ENCODE measurements at places on chromosomes 1 and 21. TPM values are rescaled to one million over a fixed set of nuclear protein-coding genes. Genes with fewer than 3 reads are reported as not detected.

Gene TSPAN2
- 3.2 TPM for polyA plus RNA-seq

Gene USH2A
- 0.14 TPM for polyA plus RNA-seq

Gene BSND
- 0.11 TPM for polyA plus RNA-seq

Gene CFHR5
- not detected for polyA plus RNA-seq

Gene PPM1J
- polyA plus RNA-seq, result 8.4 TPM

Gene NGF
- polyA plus RNA-seq, result 1.1 TPM

Gene SEC22B
- 22.4 TPM for polyA plus RNA-seq

Gene CFAP126
- 1.0 TPM for polyA plus RNA-seq

Gene SLC16A4
- polyA plus RNA-seq, result 2.8 TPM

DNA sequence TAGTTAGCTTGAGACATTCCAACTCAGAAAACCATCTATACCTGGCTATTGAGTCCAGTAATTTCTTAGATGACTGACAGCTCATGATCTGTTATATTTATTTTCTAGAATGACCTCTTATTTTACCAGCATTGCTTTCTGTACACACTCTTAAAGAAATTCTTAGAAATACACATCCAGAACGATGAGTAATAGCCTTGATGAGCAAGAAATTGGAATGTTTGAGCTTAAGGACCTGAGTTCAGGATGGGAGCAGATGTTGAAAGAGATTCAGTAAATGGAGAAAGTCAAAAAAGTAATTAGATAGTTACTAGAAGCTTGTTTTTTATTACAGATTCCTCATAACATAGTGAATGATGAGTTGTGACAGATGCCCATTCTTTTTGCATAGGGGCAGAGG is 11.7 kb downstream of the PYHIN1 start:
- no peaks in the 10 kb centered on the region for H3K36me3 ChIP-seq
- H3K27me3 ChIP-seq, result no peaks in the 10 kb centered on the region
- DNase-seq, result no peak
- no peak overlapping the region for H3K27ac ChIP-seq
- H3K4me3 ChIP-seq, result no peak overlapping the region

DNA sequence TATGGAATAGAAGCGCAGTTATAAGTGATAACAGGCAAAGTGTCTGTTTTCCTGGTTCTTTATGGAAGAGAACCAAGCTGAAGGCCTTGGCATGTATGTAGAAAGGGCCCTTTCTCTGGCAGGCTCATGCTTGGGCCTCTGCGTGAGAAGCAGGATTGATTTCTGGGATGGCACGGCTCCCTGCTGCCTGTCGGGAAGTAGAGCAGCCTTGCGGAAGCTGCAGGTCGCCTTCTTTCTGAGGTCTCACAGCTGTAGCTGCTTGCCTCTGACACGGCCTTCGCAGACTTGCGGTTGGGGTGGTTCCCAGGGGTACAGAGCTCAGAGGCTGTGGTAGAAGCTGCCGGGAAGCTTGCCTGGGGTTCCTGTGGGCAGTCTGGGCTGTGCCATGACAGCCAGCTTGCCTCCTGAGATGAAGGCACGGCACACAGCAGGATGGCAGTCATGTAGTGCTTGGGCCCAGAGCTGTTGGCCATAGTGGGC is 39.4 kb downstream of the TRAPPC10 start:
- DNase-seq, result no peak
- H3K4me1 ChIP-seq, result no peaks in the 10 kb centered on the region
- H3K27me3 ChIP-seq, result no peaks in the 10 kb centered on the region
- H3K36me3 ChIP-seq, result peaks cover 60% of the 10 kb centered on the region
- H3K4me3 ChIP-seq, result no peak overlapping the region
- no peak overlapping the region for H3K27ac ChIP-seq

GRCh38 chr1:240258910-240259309 is 167.2 kb downstream of the FMN2 start:
- DNase-seq, result no peak
- no peak overlapping the region for H3K4me3 ChIP-seq
- no peaks in the 10 kb centered on the region for H3K4me1 ChIP-seq
- H3K27me3 ChIP-seq, result no peaks in the 10 kb centered on the region
- H3K36me3 ChIP-seq, result no peaks in the 10 kb centered on the region
- no peak overlapping the region for H3K27ac ChIP-seq

- H3K27ac ChIP-seq, result peak overlapping the region; percentile 18
- no peak overlapping the region for H3K4me3 ChIP-seq
- H3K4me1 ChIP-seq, result peaks cover 4% of the 10 kb centered on the region
- no peak for DNase-seq
- H3K27me3 ChIP-seq, result peaks cover 34% of the 10 kb centered on the region
Observed at GRCh38 chr1:223706077-223706973, 6.0 kb upstream of the CAPN2 start.

DNA sequence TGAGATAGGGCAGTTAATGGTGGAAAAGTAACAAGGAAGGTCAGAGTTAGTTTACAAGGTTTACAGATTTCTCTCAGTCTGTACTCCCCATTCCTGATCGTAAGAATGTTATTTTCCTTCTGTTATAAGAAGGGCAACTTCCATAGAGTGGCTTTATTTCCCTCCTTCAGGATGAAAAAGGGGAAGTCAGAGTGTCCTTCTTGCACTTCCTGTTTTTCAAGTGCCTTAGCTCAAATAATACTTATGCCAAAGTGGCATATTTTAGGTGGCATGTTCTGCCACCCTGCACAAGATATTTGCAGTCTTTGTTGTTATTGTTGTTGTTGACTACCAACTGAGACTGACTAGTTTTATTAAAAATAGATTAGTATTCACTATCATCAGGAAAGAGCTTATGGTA is 730.7 kb upstream of the ADGRL4 start:
- H3K4me1 ChIP-seq, result no peaks in the 10 kb centered on the region
- H3K27me3 ChIP-seq, result no peaks in the 10 kb centered on the region
- no peak overlapping the region for H3K4me3 ChIP-seq
- H3K27ac ChIP-seq, result no peak overlapping the region

- H3K27me3 ChIP-seq, result no peaks in the 10 kb centered on the region
- H3K4me1 ChIP-seq, result no peaks in the 10 kb centered on the region
- H3K36me3 ChIP-seq, result no peaks in the 10 kb centered on the region
- no peak overlapping the region for H3K4me3 ChIP-seq
- H3K27ac ChIP-seq, result no peak overlapping the region
Observed at GRCh38 chr1:237998581-237998980, 107.9 kb upstream of the ZP4 start.

DNA sequence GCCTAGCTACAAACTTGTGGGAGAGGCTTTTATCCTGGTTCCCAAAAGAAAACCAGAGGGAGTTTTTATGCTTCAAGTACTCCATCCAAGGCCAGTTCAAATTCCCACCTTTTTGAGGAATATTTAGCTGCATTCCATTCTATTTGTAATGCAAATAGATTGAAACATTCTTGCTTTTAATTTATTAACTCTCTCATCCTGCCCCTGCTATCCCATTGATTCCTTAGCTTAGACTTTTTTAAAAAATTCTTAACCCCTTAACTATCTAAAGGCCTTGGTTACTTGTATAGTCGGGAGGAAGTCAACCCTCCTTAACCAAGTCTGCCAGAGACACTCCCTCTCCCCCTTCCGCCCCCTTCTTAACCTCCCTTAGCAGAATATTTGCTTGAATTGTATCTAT is 2.5 kb upstream of the MOV10 start:
- no peak overlapping the region for H3K27ac ChIP-seq
- peaks cover 18% of the 10 kb centered on the region for H3K4me1 ChIP-seq
- no peaks in the 10 kb centered on the region for H3K27me3 ChIP-seq
- DNase-seq, result no peak

DNA sequence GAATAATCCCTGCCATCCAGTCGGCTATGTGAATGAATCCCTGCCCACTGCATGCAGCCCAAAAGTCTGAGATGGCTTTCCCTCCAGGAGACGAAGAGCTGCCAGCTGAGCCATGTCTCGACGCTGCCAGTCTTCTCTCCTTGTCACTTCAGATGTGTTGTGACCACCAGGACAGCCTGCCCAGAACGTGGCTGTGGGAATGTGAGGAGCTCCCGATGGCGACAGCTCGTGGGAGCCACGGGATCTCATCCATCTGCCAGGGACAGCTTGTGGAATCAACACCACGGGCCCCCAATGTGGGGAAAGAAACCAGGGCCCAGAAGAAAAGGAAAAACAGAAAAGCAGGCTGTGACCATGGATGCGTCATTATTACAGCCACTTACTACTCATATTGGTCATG is 67.2 kb downstream of the NFASC start:
- no peaks in the 10 kb centered on the region for H3K36me3 ChIP-seq
- no peak overlapping the region for H3K27ac ChIP-seq
- H3K4me3 ChIP-seq, result no peak overlapping the region
- no peaks in the 10 kb centered on the region for H3K4me1 ChIP-seq

GRCh38 chr21:46056450-46056903 is 41.4 kb upstream of the COL6A2 start:
- peaks cover 29% of the 10 kb centered on the region for H3K27me3 ChIP-seq
- H3K4me3 ChIP-seq, result no peak overlapping the region
- H3K4me1 ChIP-seq, result peaks cover 37% of the 10 kb centered on the region
- DNase-seq, result no peak
- no peak overlapping the region for H3K27ac ChIP-seq
- H3K36me3 ChIP-seq, result no peaks in the 10 kb centered on the region

DNA sequence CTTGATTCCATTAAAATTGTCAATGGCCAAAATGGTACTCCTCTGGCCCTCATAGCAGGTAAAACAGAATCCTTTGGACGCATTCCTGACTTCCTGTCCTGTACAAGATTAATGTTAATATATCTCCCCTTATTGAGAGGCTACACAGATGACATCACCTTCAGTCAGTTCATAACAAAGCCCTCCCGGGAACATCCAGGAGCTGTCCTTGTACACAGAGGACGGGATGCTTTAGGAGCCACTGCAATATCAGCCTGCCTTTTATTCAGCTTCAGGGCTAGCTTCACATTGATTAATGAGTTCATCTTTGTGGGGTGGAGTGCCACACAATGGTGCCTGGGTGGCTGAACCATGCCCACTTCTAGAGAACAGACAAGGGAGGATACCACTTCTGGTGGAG is 235.1 kb downstream of the NRIP1 start:
- no peak overlapping the region for H3K4me3 ChIP-seq
- H3K27ac ChIP-seq, result no peak overlapping the region
- no peaks in the 10 kb centered on the region for H3K27me3 ChIP-seq
- DNase-seq, result no peak
- H3K36me3 ChIP-seq, result no peaks in the 10 kb centered on the region

- no peaks in the 10 kb centered on the region for H3K27me3 ChIP-seq
- no peak for DNase-seq
- H3K4me3 ChIP-seq, result peak overlapping the region; percentile 89
- no peaks in the 10 kb centered on the region for H3K36me3 ChIP-seq
- peaks cover 6% of the 10 kb centered on the region for H3K4me1 ChIP-seq
- H3K27ac ChIP-seq, result peak overlapping the region; percentile 81
Observed at GRCh38 chr1:93845538-93846205, 33.3 kb downstream of the DNTTIP2 start.

GRCh38 chr1:116654351-116654750 is 13.2 kb downstream of the IGSF3 start:
- no peak overlapping the region for H3K27ac ChIP-seq
- H3K27me3 ChIP-seq, result peaks cover 4% of the 10 kb centered on the region
- no peaks in the 10 kb centered on the region for H3K4me1 ChIP-seq
- no peak overlapping the region for H3K4me3 ChIP-seq

GRCh38 chr1:221897321-221897721 is 155.4 kb upstream of the DUSP10 start:
- H3K36me3 ChIP-seq, result no peaks in the 10 kb centered on the region
- DNase-seq, result no peak
- no peak overlapping the region for H3K27ac ChIP-seq
- H3K27me3 ChIP-seq, result no peaks in the 10 kb centered on the region

- no peaks in the 10 kb centered on the region for H3K27me3 ChIP-seq
- DNase-seq, result no peak
- H3K36me3 ChIP-seq, result no peaks in the 10 kb centered on the region
- no peak overlapping the region for H3K4me3 ChIP-seq
- H3K4me1 ChIP-seq, result no peaks in the 10 kb centered on the region
- no peak overlapping the region for H3K27ac ChIP-seq
Observed at GRCh38 chr1:176774224-176774623, 311.2 kb downstream of the PAPPA2 start.

DNA sequence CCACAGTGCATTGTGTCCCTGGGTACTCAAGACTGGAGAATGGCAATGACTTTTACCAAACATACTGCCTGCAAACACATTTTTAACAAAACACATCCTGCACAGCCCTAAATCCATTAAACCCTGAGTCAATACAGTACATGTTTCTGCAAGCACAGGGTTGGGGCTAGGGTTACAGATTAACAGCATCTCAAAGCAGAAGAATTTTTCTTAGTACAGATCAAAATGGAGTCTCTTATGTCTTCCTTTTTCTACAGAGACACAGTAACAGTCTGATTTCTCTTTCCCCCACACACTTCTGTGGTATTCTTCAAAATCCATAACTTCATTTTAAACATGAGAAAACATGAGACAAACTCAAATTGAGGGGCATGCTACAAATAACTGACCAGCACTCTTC is 13.9 kb downstream of the BMP8A start:
- DNase-seq, result no peak
- peaks cover 16% of the 10 kb centered on the region for H3K27me3 ChIP-seq
- no peaks in the 10 kb centered on the region for H3K4me1 ChIP-seq
- no peaks in the 10 kb centered on the region for H3K36me3 ChIP-seq

- DNase-seq, result no peak
- no peak overlapping the region for H3K4me3 ChIP-seq
- H3K4me1 ChIP-seq, result no peaks in the 10 kb centered on the region
- H3K27ac ChIP-seq, result no peak overlapping the region
- H3K27me3 ChIP-seq, result no peaks in the 10 kb centered on the region
Observed at GRCh38 chr1:34292472-34292871, 115.8 kb downstream of the C1orf94 start.

DNA sequence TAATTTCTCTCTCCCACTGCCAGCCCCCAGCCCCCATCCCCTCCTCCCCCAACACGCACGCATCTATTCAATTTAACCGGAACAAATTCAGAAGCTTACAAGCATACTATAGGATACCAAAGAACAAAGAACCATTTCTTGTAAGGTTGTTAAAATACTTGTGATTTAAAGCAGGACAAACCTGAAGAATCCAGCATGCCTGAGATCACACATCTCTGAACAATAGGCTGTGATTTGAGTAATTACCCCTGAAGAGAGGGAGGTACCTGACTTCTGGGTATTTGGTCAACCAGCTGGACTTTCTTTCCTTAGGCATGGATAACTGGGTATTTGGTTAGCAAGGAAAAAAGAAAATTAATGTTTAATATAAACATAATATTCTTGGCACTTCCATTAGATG is 105.1 kb downstream of the NMNAT2 start:
- no peak overlapping the region for H3K4me3 ChIP-seq
- H3K27ac ChIP-seq, result no peak overlapping the region
- H3K36me3 ChIP-seq, result no peaks in the 10 kb centered on the region
- H3K27me3 ChIP-seq, result no peaks in the 10 kb centered on the region

DNA sequence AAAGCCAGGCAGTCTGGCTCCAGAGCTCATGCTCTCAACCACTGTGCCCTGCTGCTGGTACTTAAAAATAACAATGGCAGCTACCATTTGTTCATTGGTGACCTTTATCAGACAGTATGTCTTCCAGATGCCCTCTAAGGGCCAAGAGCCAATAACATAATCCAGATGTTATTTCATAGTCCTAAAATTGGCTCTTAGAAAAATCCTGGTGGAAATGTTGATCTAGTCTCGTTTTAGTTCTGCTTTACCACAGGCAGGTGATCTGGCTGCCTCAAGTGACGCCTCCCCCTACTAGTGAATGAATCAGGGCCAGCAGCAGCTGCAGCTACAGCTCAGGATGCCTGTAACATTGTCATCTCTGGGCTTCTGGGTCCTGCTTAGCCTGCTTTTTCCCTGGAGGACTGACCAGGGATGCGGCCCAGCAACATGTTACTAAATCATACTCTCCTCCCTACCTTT is 12.6 kb upstream of the HMGN2 start:
- no peaks in the 10 kb centered on the region for H3K4me1 ChIP-seq
- no peak overlapping the region for H3K27ac ChIP-seq
- H3K27me3 ChIP-seq, result no peaks in the 10 kb centered on the region
- no peak for DNase-seq
- H3K36me3 ChIP-seq, result peaks cover 22% of the 10 kb centered on the region
